ENCODE measurements at places on chromosomes 4 and X. TPM values are rescaled to one million over a fixed set of nuclear protein-coding genes. Genes with fewer than 3 reads are reported as not detected.

The TRIM75 gene
- not detected for total RNA-seq

GRCh38 chr4:94722748-94723147 lies 35.0 kb upstream of the BMPR1B start:
- DNase-seq: no peak

The SPRY1 gene
- total RNA-seq: 189 TPM

DNA sequence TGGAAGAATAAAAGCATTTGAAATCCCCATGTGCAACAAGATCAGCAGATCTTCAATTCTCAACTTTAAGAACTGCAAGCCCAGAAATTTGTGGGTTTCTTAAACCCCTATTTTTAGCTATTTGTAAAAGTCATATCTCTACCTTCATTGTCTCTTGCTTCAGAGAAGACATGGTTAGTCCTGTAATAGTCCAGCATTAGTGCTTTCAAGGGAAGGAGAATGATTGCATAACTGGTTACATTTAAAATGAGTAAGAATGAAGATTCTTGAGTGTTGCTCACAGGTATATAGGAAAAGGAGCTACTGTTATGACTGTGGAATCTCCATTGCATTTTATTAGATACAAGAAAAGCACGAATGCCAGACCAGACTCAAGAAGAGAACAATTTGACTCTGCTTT lies 84.0 kb downstream of the CCSER1 start:
- DNase-seq: no peak

- no peak for DNase-seq
Observed at GRCh38 chrX:15344106-15344505, 8.8 kb upstream of the PIGA start.

GRCh38 chr4:16270454-16271328 lies 44.4 kb upstream of the TAPT1 start:
- DNase-seq: no peak

- no peak for DNase-seq
Observed at GRCh38 chr4:84796394-84796793, 170.1 kb downstream of the WDFY3 start.

GRCh38 chr4:151641167-151641566 lies 119.6 kb downstream of the GATB start:
- DNase-seq: no peak

The MSX1 gene
- total RNA-seq: 6.6 TPM

The HOPX gene
- 1,819 TPM for total RNA-seq

GRCh38 chr4:119785963-119786362 lies 157.4 kb upstream of the PDE5A start:
- no peak for DNase-seq

All from suprapubic skin (tissue), 4 donors.